NCI-H1930 (cell line): ENCODE measurements at places on chromosomes 12 and 14.
A peak's percentile ranks its signal among the peaks of the same experiment; 100 is the strongest.

- no peak for DNase-seq
These were observed 97.5 kb downstream of the PPP2R5C start for GRCh38 chr14:101858791-101859537.

- no peak for DNase-seq
These were observed 219.8 kb downstream of the RPS29 start for GRCh38 chr14:49366416-49366815.

DNA sequence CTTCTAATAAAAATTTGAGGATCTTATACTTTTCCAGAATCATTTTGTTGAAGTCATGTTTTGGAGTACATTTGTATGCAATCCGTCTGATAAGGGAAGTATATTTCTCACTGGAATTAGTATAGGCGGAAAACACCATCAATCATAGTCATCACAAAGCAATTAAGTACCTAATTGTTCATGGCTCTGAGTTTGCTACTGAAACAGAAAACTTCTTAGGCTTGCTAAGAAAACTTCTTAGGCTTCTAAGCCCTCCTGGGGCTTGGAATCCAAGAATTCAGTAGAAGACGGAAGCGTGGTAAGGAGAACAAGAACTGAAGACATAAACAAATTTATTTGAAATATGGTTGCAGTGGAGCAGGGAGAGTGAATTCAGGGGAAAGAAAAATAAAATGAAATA lies 636.3 kb downstream of the DIO2 start:
- DNase-seq, result no peak

GRCh38 chr12:41459111-41459905 lies 271.2 kb downstream of the PDZRN4 start:
- no peak for DNase-seq

- DNase-seq, result no peak
These were observed 3.6 kb upstream of the KRT6A start for GRCh38 chr12:52496590-52497071.

- DNase-seq, result peak; percentile 26
These were observed 4.2 kb downstream of the RDH5 start for GRCh38 chr12:55724226-55724939.

DNA sequence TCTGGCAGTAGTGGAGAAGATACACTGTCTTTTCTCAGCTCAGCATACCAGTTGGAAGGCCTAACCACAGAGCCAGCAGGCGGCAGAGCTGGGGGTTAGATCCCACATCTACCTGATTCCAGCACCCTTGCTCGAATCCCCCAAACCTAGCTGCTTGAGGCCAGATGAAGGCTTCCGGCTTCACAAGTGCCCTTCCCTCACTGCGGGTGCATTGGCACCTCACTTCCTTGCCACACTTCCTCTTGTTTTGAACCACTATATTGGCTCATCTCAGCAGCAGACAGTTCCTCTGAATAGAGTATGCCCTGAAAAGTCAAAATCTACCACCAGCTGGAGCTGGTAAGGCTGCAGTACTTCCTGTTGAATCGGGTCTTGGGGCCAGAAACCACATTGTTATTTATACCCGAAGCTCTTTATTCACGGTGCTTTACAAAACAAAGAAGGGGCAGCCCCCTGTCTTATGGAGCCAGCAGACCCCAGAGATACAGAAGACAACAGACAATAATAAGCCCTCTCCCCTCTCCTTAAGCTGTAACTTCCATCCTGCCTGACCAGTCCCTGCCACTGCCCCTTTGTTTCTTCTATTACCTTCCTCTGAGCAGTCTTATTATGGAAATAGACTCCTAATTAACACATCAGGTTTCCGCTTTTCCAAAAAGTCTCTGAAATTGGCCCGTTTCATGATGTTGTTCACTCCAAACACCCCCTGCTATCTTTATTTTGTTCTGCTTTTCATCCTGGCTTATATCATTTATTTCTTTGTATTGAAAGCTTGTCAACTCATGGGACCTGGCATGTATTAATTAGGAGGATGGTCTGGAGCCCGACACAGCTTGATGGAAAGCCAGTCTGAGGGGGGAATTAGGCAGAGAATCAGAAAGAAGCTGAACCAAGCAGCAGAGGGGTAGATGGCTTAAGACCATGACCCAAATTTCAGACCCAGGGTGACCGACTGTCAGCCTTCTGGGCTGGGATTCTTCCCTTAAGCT lies 233.5 kb downstream of the EFCAB11 start:
- no peak for DNase-seq

- peak; percentile 31 for DNase-seq
These were observed 19.5 kb downstream of the DCAF5 start for GRCh38 chr14:69133206-69134125.

- DNase-seq, result no peak
These were observed 367.4 kb downstream of the MED13L start for GRCh38 chr12:115910057-115910456.

DNA sequence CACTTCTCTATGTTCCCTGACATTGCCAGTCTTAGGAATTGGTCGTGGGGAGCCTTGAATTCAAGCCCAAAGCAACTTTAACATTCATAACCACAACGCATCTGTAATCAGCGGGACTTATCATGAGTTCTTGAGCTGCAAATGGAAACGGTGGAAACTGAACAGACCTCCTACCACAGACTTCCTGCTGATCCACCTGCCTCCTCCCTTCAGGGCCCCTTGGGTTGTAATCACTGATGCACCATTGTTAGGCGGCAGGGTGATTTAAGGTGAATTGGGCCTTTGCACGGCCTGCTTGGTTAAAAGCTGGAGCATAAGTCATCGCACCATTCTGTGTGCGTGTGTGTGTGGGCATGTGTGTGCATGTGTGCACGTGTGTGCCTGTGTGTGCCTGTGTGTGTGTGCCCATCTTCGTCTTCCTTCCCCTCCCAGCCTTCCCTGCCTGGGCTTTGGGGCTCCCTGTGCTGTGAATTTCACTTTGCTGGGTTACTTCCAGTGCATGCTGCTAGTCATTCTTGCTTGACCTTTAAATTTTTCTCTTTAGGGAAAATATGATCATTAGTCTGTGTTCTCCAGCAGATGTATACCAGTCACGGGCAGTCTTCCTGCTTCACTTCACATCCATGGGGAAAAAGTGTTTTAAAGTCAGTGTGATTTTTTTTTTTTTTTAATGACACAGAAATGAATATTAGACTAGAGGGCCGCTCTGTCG lies 29.1 kb downstream of the CHST11 start:
- DNase-seq, result no peak

GRCh38 chr12:49060237-49061156 lies at the start of gene KMT2D:
Gene KMT2D, minus strand, starts transcription at chr12:49060794. Its CDS starts 5,470 bp downstream, at chr12:49055324.
- DNase-seq, result peak; percentile 90

DNA sequence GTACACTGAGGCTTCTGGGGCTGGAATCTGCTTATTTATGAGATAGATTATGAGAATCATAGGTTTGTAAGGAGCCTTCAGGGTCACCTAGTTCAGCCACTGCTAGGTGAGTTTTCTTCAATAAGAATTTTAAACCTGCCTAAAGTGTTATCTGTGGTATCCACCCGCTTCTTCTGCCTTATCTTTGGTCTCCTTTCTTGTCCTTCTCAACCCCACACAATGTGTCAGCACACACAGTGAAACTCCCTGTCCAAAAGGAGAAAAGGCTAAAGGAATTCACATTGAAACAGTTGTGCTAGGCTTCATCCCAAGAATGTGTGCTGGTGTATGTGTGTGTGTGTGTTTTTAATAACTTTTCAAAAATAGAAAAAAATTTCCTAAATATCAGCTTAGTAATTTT lies 259.3 kb upstream of the BTG1 start:
- DNase-seq, result no peak

DNA sequence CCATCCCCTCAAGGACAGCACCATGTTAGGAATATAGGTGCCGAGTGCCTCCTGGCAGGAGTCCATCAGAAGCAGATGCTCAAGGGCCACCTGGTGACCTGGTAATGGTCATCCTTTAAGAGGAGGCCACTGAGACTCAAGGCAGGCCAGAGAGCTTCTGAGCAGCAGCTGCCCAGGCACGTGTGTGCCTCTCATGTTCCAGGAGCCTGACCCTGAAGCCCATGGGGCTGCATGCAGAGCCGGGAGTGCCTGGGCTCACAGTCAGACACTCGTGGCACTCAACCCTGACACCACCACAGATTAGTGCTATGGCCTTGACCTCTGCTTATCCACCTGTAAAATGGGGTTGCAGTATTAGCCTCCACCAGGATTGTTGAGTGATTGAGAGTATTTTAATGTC lies 45.6 kb downstream of the C14orf132 start:
- DNase-seq, result no peak

- no peak for DNase-seq
These were observed 184.2 kb upstream of the LHX5 start for GRCh38 chr12:113655919-113656318.

DNA sequence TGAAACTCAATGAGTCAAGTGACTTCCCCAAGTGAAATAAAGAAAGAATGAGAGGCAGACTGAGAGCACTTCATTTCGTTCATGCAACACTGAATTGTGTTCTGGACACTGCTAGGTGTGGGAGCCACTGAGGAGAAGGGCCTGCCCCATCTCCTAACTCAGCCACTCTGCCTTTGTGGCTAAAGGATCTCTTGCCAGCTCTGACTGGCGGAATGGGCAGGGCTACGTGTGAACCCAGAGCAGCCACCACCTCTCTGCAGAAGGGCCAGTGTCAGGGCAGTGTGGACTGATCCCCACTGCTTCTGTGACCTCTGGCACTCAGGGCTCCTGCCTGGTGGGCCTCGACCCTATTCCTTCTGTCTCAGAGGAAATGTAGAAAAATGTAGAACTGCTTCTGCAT lies 46.5 kb upstream of the GZMB start:
- no peak for DNase-seq

DNA sequence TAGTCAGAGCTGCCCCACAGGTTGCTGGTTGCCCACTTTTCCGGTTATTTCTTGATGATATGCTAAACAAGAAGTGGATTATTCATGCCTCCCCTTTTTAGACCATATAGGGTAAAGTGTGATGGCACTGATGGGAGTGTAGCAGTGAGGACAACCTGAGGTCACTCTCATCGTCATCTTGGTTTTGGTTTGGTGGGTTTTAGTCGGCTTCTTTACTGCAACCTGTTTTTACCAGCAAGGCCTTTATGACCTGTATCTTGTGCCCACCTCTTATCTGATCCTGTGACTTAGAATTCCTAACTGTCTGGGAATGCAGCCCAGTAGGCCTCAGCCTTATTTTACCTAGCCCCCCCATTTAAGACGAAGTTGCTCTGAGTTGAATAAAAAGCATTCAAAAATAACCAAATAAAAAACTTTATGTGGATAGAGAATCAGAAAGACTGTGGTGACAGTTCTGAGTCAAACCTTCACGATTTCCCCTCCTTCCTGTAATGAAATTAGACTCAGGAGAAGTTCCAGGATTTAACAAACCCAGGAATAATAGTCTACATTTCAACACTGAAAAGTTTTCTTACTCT lies 144.2 kb downstream of the PAWR start:
- no peak for DNase-seq

DNA sequence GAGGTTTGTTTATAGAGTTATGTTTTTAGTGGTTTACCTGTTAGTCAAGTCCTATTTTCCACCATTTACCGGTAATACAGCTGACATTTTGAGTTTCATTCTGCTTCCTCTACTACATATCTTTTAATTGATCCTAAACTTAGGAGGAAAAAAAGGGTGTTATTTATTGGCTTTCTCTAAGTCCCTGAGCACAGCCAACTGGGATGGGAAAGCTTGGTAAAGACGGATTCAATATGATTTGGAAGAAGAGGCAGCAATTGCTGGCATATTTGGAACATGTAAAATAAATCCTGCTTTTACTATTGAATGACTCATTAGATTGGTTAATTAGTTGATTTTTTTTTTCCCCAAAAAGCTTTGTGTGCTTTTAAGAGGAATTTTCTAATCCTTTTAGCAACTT lies 475.7 kb downstream of the PRKD1 start:
- DNase-seq, result no peak

DNA sequence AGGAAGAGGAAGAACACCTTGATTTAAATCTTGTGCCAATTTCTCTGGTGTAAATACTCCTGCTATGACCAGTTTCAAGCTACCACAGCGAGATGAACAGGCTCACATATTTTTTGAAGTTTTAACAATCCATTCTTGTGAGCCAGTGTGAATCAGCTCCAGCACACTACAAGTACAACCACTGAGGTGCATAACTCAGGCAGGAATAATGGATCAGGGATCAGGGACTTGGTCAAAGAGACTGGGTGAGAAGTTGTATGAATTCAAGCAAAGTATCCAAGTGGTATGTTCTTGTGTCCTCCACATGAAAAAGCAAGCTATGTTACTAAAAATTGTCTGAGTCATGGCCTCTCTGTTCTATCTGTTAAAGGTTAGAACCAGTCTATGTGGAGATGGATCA lies 35.2 kb upstream of the KITLG start:
- no peak for DNase-seq

- no peak for DNase-seq
These were observed 22.8 kb upstream of the LALBA start for GRCh38 chr12:48592591-48593086.

DNA sequence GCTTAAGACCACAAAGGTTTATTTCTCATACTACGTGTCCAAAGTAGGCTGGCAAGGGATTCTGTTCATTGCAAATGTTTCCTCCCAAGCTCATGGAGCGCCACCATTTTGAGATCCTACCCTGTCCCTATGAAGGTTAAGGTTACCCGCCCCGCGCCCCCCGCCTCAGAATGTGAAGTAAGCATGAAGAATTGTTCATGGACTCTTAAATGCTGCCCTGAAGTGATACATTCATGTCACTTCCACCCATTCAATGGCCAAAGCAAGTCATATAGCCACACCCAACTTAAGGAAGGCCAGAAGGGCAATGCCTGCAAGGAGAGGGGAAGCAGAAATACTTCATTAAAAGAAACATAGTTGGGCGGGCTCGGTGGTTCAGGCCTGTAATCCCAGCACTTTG lies 4.2 kb downstream of the TMEM253 start:
- DNase-seq, result no peak

DNA sequence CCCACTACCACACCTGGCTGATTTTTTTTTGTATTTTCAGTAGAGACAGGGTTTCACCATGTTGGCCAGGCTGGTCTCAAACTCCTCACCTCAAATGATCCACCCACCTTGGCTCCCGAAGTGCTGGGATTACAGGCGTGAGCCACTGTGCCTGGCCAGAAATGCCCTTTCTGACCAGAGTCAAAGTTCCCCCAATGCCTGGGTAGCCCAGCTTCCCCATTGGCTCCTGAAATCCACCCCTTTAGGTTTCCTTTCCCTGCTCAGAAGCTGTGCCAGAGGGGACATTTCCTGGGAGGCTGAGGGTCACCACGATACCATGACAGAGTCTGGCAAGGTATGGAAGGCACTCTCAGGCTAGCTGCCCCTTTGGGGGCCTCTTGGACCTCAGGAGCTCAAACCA lies 3.5 kb downstream of the GSTZ1 start:
- DNase-seq, result no peak

- no peak for DNase-seq
These were observed 6.7 kb downstream of the PSEN1 start for GRCh38 chr14:73143003-73143402.

DNA sequence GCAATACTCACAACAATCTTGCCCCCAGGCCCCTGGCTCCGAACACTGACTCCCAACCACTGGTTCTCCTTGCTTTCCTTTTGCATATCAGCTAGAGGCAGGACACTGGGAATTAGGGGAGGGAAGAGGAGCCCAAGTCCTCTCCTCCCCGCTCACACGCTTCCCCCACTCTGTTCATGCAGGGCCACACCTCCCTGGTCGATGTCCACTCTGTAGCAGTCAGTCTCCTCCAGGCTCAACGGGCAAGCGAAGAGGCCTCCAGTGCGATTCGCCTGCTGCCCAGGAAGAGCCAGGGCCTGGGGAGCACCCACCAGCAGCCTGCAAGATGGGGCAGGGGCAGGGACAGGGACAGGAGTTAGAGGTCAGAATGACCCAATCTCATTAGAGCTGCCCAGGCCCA lies 4.8 kb downstream of the ITGA7 start:
- DNase-seq, result no peak

- no peak for DNase-seq
These were observed 227.8 kb downstream of the TMEM117 start for GRCh38 chr12:44063671-44064070.
